Small intestine (tissue), 16 donors: ENCODE measurements at places on chromosomes 16 and 17. TPM values are rescaled to one million over a fixed set of nuclear protein-coding genes. Genes with fewer than 3 reads are reported as not detected.

Gene PYY
- 10.5 TPM for polyA plus RNA-seq

Gene UTP18
- 11.4 TPM for polyA plus RNA-seq

Gene HOXB5
- 5.8 TPM for polyA plus RNA-seq

Gene ZKSCAN2
- 1.1 TPM for polyA plus RNA-seq

Gene ZPBP2
- polyA plus RNA-seq, result not detected

Gene PAFAH1B1
- 40.2 TPM for polyA plus RNA-seq

Gene KCNH6
- 8.0 TPM for polyA plus RNA-seq

Gene KARS1
- 124 TPM for polyA plus RNA-seq

Gene ZSCAN32
- polyA plus RNA-seq, result 12.4 TPM

Gene NKD1
- 2.9 TPM for polyA plus RNA-seq

Gene XAF1
- 7.6 TPM for polyA plus RNA-seq

Gene HCRT
- not detected for polyA plus RNA-seq

Gene PERCC1
- polyA plus RNA-seq, result not detected

Gene ASB16
- not detected for polyA plus RNA-seq

Gene KRTAP9-3
- not detected for polyA plus RNA-seq

Gene CDH11
- polyA plus RNA-seq, result 0.22 TPM

Gene HSD17B2
- 71.7 TPM for polyA plus RNA-seq

Gene SLC52A1
- 44.5 TPM for polyA plus RNA-seq

Gene SMIM36
- not detected for polyA plus RNA-seq

Gene CCL3
- 4.7 TPM for polyA plus RNA-seq

Gene C16orf46
- 0.54 TPM for polyA plus RNA-seq

Gene AATK
- polyA plus RNA-seq, result 118 TPM
